ENCODE measurements at places on chromosomes 4 and X.

GRCh38 chr4:5416637-5417036 lies 291.7 kb downstream of the EVC2 start:
- no peak for DNase-seq

DNA sequence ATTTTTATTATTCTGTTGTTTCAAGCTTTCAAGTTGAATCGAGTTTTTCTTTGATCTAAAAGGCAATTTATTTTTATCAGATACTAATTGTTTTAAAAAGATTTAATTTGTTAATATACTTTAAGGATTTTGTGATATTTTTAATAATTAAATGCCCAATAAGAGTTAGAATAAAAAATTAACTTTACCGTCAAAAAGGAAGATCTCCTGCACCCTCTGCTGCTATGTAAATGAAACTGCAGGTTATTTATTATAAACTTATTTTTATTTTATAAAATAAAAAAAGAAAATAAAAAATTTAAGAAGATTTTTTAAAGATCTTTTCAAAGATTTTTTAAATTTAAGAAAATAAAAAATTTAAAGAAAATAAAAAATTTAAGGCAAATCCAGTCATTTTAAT lies 166.1 kb downstream of the CCSER1 start:
- DNase-seq, result no peak

GRCh38 chr4:53920116-53920515 lies 144.3 kb downstream of the CHIC2 start:
- no peak for DNase-seq

GRCh38 chr4:56077676-56078075 lies 128.9 kb downstream of the CEP135 start:
- DNase-seq, result no peak

- DNase-seq, result no peak
Observed at GRCh38 chr4:89754531-89754930, 82.4 kb downstream of the SNCA start.

GRCh38 chrX:52271206-52271605 lies 86.5 kb downstream of the MAGED4 start:
- DNase-seq, result peak; percentile 36

- DNase-seq, result no peak
Observed at GRCh38 chrX:136863826-136864225, 16.7 kb downstream of the RBMX start.

DNA sequence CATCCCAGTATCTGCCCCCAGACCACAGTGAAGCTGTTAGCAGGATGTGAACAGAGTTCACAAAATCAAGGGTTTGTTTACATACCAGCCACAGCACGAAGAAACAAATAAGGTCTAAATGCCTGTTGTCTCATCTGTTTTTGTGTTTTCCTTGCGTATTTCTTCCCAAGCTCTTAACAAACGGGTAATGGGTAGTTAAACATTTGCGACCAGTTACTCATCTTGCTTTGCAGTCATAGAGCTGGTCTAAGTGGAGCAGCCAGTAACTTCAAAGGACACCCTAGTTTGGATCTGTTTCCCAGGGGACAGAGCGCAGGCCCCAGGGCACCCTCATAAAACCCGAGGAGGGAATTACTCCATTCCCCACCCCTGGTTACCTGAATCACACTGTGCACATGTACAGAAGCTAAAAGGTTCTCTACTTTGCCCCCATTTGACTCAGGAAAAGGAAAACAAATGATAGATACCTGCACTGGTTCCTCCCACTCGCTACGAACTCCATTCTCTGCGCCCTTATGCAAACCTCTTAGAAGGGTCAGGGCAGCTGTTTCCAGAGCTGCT lies 68.8 kb downstream of the MAML3 start:
- no peak for DNase-seq

DNA sequence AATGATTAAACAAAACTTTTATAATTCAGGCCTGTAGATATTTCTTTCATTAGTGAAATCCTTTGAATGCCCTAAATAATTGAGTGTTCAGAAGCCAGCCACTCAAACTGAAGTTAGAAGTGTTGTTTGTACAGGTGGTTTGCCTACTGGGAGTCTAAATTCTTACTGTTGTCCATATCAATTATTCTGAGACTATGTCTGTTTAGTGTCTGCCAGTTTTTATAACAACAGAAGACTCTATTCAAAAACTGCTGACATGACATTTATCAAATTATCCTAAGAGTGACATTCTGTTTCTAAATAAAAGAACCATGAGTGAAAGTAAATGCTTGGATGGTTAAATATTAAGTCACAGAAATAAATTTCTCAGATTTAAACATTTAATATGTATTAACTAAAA lies 375.1 kb downstream of the FAT4 start:
- no peak for DNase-seq

DNA sequence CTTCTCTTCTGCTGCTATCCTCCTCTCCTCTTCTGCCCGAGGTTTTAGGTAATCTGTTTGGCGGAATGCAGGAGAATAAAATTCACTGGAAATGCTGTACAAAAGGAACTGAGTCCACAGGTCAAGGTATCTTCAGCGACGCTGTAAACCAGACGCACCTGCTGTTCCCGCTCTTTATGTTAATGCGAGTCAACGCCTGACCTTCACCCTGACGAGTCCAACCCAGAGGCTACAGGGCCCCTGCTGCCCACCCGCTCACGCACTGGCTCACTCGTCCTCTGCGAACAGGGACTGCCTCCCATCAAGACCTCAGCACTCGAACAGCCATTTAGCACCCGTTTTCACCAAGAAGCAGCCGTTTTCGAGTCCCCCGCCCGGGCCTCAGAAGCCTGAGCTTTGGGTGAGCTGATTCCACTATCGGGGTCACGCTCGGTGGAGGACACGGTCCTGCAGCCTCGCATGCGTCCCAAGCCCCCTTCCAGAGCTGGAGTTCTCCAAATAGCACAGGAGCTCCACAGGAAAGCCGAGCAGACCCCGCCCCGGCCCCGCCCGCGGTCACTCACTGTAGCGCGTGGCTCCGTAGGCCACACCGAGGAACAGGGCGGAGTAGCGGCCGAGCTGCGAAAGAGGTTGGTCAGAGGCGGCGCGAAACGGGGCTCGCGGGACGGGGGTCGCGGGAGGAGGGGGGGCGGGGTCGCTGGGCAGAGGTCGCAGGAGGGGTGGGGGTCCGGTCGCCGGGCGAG lies 556 bp downstream of the ATP5ME start:
- DNase-seq, result peak; percentile 58

DNA sequence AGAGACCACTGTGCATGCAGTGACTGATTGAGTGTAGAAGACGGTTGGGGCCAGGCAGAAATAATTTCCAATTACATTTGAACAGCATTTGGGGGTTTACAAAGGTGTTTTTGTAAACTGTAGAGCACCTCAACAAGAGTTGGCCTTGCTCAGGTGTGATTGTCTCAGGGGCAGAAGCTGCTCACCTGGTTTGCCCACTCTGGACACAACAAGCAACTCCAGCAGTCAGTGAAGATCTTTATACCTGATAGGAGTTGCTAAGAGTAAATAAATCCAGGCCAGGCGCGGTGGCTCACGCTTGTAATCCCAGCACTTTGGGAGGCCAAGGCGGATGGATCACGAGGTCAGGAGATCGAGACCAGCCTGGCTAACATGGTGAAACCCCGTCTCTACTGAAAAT lies 221.3 kb downstream of the RAB28 start:
- DNase-seq, result no peak

GRCh38 chr4:105433421-105433820 lies 40.4 kb downstream of the PPA2 start:
- DNase-seq, result no peak

- DNase-seq, result peak; percentile 14
Observed at GRCh38 chr4:4519297-4519894, 22.5 kb downstream of the STX18 start.

GRCh38 chr4:73620115-73620792 lies at the start of gene RASSF6:
Gene RASSF6 (minus strand): TSS chr4:73620436. CDS start chr4:73611795, 8,641 bp downstream.
- peak; percentile 19 for DNase-seq

DNA sequence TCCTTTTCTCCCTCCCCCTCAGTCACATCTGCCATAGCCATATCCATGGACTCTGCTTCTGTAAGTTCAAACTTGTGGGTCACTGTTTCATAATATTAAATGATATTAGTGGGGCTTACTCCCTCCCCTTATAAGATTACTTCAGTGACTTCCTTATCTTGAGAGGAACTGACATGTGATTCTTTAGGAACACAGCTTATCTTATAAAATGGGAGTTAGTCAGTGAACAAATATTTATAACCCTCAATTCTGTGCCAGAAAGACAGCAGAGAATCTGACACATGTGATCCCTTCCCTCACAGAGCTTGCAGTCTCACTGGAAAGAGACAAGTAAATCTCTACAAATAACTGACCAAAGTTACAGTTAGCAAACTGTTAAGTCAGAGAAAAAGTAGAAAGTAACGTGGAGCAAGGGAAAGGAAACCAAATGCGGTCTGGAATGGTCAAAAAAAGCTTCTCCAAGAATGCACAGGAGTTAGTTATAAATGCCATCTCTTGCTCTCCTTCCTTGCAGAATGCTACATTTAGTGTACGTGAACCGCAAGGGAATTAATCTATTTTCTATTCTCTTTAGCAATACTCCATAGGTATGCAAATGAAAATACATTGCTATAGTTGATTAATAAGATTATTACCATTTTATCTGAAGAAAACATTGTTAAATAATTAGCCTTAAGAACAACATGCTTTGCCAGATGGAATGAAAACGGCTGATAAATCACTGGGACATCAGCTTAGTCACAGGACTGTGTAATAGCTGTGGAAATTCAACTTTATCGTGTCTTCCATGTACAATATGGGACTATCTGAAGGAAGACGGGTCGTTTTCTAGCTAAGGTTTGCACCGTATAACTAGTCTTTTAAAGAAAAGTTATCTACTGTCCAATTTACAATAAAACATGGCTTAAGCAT lies 29.0 kb downstream of the SGMS2 start:
- no peak for DNase-seq

GRCh38 chr4:82721819-82722423 lies 76.7 kb downstream of the SCD5 start:
- peak; percentile 52 for DNase-seq

GRCh38 chr4:26058537-26058936 lies 144.5 kb downstream of the SMIM20 start:
- no peak for DNase-seq

GRCh38 chrX:8868070-8868773 lies 67.0 kb upstream of the FAM9A start:
- DNase-seq, result no peak

DNA sequence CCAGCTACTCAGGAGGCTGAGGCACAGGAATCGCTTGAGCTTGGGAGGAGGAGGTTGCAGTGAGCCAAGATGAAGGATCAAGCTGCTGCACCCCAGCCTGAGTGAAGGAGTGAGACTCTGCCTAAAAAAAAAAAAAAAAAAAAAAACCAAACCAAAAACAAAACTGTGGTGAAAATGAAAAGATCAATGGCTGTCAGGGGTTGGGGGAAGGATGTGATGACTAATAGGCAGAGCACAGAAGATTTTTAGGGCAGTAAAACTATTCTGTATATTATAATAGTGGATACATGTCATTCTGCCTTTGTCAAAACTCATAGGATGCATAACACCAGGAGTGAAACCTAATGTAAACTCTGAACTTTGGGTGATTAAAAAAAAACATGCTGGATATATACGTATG lies 69.9 kb upstream of the ELOVL6 start:
- no peak for DNase-seq

DNA sequence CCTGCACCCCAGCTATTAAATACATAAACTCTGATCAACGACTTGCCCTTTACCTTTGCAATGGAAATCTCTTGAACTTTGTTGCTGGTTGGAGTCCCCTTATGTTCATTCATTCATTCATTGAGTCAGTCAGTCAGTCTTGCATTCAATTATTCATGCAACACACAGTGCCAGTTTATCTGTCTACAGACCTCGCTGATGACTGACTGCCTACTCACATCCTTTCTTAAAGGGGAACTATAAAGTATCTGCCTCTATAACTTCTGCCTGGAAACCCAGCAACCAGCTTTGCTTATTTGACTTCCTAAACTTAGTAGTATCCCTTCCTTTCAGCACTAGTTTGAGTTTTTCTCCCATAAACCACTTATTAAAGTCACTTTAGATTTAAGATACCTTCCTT lies 620.8 kb upstream of the ADGRL3 start:
- DNase-seq, result no peak

GRCh38 chrX:32867781-32868523 lies 343.4 kb downstream of the DMD start:
- no peak for DNase-seq

DNA sequence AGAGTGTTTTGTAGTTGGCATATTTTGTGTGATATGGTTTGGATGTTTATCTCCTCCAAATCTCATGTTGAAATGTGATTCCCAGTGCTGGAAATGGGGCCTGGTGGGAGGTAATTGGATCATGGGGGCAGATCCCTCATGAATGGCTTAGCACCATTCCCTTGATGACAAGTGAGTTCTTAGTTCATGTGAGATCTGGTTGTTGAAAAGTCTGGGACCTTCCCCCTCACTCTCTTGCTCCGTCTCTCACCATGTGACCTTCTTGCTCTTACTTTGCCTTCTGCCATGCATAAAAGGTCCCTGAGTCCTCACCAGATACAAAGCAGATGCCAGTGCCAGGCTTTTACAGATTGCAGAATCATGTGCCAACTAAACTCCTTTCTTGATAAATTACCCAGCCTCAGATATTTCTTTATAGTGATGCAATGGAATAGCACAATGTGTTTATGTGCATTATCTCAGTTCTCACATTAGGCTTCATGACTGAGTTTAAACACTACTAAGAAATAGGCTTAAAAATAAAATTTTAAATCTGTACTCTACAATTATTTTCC lies 1348.8 kb downstream of the STIM2 start:
- DNase-seq, result no peak

- DNase-seq, result no peak
Observed at GRCh38 chrX:69562904-69563578, 52.9 kb upstream of the EDA start.

GRCh38 chrX:28223991-28224390 lies 242.7 kb upstream of the DCAF8L1 start:
- DNase-seq, result no peak

DNA sequence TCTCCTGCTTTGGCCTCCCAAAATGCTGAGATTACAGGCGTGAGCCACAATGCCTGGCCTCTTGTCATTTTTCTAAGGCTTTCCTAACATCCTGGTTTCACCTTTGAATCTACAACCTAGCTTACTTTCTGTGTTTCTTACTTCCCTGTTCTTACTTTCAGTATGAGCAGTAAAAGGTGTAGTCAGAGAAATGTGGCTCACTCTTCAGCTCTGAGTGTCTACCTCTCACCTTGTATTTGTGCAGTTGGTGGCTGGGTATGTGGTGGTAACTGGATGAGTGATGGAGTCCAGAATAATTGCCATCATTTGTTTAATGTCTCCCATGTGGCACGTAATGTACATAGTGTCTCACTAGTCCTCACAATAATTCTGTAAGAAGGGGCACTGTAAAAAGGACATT lies 19.1 kb upstream of the CXCL11 start:
- peak; percentile 22 for DNase-seq

DNA sequence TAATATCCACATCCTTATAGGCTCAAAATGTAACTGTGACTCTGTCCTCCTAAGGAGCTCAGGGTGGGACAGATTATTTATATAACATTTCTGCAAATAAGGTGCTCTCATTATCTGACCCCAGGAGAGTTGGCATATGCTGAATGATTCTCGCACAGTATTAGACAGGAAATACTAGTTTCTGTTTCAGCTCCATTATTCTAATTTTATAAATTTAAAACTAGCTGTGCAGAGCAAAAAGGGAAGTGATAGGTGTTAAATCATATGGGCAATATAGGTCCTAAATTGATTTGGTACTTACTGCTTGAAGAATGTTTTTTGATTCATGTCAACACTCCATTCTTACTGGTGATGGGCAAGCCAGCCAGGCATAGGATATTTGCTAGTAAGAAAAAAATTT lies 141.5 kb downstream of the GLRA2 start:
- DNase-seq, result no peak

Data from NB4 (cell line).